ENCODE measurements at places on chromosomes 13 and 19.

GRCh38 chr19:40533508-40533907 lies 43.2 kb upstream of the SHKBP1 start:
- ATAC-seq, result no peak

GRCh38 chr19:45863840-45864628 lies at the start of gene FOXA3:
FOXA3 (plus strand) TSS chr19:45864326; CDS start chr19:45864457, 131 bp downstream.
- ATAC-seq, result peak; percentile 14

DNA sequence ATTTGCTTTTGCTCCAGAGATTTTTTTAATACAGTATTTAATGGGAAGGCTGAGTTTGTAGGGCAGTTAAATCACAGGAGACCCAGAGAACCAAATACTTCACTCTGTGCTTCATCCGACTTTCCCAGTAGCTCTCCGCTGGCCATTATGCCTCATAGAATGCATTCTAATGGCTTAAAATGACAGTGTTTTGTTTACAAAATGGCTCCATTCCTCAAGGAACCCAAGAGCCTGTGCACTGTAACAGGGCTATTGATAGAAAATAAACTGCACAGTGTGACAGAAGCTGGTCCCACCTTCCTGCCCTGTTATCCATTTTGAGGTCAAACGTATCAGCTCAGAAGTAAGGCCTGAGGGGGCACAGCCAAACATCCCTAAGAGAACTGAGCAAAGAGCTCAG lies 136.5 kb downstream of the RAP2A start:
- no peak for ATAC-seq

GRCh38 chr13:45951724-45952123 lies 100.2 kb upstream of the SIAH3 start:
- ATAC-seq, result no peak

DNA sequence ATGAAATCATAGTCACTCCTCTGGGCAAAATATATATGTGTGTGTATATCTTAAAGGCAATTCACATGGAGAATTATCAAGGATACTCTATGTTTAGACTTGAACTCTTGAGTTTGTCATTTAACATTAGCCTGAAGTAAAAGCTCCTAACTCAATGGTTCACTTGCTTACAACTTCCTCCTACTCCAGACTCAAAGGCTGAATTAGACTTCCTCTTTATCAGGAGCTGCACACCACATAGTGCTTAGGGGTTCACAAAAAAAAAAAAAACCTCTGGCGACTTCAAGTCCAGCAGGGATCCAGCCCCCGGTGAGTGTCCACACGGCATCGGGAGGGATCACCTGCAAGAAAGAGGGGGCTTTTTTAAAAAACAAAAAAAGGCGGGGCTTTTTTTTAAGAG lies 68.2 kb upstream of the LSM14A start:
- no peak for ATAC-seq

DNA sequence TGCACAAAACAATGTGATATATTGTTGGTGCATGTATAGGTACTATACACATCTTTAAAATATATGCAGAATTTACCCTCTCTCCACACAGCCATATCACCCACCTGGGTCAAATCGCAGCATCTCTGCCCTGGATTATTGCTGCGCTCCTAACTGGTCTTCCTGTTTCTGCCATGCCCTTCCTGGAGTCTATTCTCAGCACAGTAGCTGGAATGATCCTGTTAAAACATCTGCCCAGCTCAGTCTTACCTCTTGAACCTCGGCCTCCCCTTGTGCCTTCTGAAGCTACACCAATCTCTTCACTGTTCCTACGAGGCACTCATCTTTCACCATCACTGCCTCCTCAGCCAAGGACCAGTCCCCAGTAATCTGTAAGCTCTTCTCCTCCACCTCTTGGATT lies 25.5 kb upstream of the TNFRSF19 start:
- ATAC-seq, result no peak

DNA sequence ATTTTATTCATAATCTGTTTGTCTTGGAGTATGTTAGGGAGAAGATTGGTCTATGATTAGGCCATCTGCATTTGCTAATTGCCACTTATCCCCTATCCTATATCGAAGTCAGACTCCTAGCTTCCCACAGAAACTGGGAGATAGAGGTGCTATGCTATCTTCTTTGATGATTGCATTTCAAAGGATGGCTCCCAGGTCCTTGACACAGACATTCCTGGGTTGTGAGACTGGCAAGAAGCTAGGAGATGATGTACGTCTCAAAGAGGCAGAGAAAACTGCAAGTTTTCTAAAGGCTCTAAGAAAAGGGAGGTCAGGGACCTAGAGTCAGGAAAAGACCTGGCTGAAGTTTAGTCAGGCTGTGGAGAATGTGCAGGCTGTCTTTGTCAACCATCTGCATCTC lies 1251.9 kb downstream of the PCDH17 start:
- no peak for ATAC-seq

- no peak for ATAC-seq
These were observed 1.4 kb downstream of the BST2 start for GRCh38 chr19:17404015-17404414.

Measured in stimulated activated memory B cell treated with anti-CD40 and anti-IgM and Interleukin-4, amounts not matched to agents 10 μg/mL and 1 μg/mL and 100 μg/mL, for 72 hours (primary cell).